Activated CD4-positive, alpha-beta memory T cell treated with anti-CD3 and anti-CD28 coated beads for 36 hours (primary cell): ENCODE measurements at places on chromosomes 16 and 17.
A peak's percentile ranks its signal among the peaks of the same experiment; 100 is the strongest.

GRCh38 chr16:56862776-56863175 is 2.2 kb upstream of the SLC12A3 start:
- H3K4me3 ChIP-seq: no peak overlapping the region
- no peak overlapping the region for H3K27ac ChIP-seq
- H3K27me3 ChIP-seq: no peaks in the 10 kb centered on the region
- peaks cover 40% of the 10 kb centered on the region for H3K4me1 ChIP-seq
- DNase-seq: no peak

- no peak for DNase-seq
- no peaks in the 10 kb centered on the region for H3K27me3 ChIP-seq
- H3K36me3 ChIP-seq: peaks cover 2% of the 10 kb centered on the region
- no peak overlapping the region for H3K4me3 ChIP-seq
- peaks cover 60% of the 10 kb centered on the region for H3K4me1 ChIP-seq
- H3K27ac ChIP-seq: no peak overlapping the region
These were observed 55.7 kb downstream of the TAOK1 start for GRCh38 chr17:29445844-29446243.

- H3K27ac ChIP-seq: no peak overlapping the region
- H3K27me3 ChIP-seq: no peaks in the 10 kb centered on the region
- H3K4me3 ChIP-seq: no peak overlapping the region
- no peak for DNase-seq
- no peaks in the 10 kb centered on the region for H3K4me1 ChIP-seq
These were observed 390.8 kb downstream of the CPPED1 start for GRCh38 chr16:12412890-12413289.

DNA sequence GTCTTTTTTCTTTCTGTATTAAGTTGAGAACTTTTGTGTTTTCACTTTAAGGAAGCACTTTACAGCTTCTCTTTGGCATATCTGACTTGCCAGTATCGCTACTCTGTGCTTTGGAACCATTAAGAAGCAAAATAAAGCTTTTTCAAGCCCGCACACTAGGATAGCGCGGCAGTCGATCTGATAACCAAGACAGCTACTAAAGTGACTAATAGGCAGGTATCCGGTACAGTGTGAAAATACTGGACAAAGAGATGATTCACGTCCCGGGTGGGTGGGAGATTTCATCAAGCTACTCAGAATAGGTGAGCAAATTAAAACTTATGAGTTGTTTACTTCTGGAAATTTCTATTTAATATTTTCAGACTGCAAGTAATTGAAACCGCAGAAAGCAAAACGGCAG is 53.8 kb downstream of the SHISA6 start:
- H3K27me3 ChIP-seq: no peaks in the 10 kb centered on the region
- no peak overlapping the region for H3K27ac ChIP-seq
- no peak overlapping the region for H3K4me3 ChIP-seq
- H3K4me1 ChIP-seq: no peaks in the 10 kb centered on the region

GRCh38 chr17:60297760-60298401 is 94.1 kb downstream of the USP32 start:
- H3K4me3 ChIP-seq: no peak overlapping the region
- H3K27me3 ChIP-seq: no peaks in the 10 kb centered on the region
- DNase-seq: no peak
- H3K4me1 ChIP-seq: no peaks in the 10 kb centered on the region
- peaks cover 6% of the 10 kb centered on the region for H3K36me3 ChIP-seq

- peaks cover 6% of the 10 kb centered on the region for H3K36me3 ChIP-seq
- peak; percentile 35 for DNase-seq
- H3K27me3 ChIP-seq: no peaks in the 10 kb centered on the region
These were observed 36.2 kb downstream of the USP10 start for GRCh38 chr16:84735849-84736586.

DNA sequence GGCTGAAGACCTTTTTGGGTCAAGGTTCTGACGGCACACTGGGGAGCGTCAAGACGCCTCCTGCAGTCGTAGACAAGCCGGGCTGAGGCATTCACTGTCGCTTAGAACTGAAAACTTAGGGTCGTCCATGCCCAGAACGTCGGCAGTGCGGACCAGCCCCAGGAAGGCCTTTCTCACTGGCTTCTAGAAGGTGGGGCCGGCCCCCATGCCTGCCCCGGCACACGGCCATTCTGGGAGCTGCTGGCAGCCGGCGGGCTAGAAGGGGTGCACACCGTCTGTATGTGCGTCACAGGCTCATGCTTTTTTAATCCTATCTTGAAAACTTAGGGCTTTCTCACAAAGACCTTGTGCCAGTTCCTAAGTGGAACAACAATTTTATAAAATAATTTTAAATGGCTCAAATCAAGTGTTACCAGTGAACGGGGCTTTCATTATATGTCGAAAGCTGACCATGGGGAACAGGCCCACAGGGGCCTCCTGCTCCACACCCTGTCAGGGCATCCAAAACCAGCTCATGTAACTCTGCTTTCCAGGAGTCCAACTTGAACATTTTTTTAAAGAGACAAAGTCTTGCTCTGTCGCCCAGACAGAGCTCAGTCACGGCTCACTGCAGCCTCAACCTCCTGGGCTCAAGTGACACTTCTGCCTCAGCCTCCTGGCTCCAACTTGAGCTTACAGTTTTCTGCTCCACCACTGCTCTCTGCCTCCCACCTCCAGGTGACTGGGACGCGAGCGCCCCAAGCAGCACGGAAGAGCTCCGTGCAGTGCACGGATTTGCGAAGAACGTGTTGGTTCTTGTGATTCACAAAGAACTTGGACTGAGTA is 111.2 kb downstream of the ANKRD11 start:
- H3K4me3 ChIP-seq: no peak overlapping the region
- DNase-seq: no peak
- H3K36me3 ChIP-seq: peaks cover 10% of the 10 kb centered on the region
- no peaks in the 10 kb centered on the region for H3K27me3 ChIP-seq
- H3K27ac ChIP-seq: peak overlapping the region; percentile 12

DNA sequence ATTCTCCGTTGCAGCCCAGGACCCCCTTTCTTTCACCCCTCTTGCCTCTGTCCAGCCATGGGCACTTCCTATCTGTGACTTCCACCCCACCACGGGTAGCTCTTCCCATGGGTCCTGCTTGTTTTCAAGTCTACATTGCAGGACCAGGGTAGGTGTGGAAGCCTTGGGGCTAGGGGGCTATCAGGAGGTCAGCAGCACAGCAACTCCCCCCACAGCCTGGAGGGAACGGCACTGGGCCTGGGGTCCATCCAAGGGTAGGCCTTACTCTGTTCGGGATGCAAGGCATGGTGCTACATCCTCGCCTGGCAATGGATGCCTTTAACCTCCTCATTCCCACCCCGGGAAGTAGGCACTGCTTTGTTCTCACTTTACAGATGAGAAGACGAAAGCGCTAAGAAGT is 109.3 kb downstream of the IRX5 start:
- H3K36me3 ChIP-seq: no peaks in the 10 kb centered on the region
- H3K27ac ChIP-seq: no peak overlapping the region
- no peak for DNase-seq
- H3K4me3 ChIP-seq: no peak overlapping the region
